ENCODE measurements at places on chromosomes 3 and 15.

GRCh38 chr3:46925585-46925934 lies 48.0 kb downstream of the PTH1R start:
- DNase-seq: no peak

GRCh38 chr3:111595232-111595631 lies at the start of gene ZBED2:
Gene ZBED2 (minus strand): TSS chr3:111595346. CDS start chr3:111594201, 1,145 bp downstream.
- no peak for DNase-seq

DNA sequence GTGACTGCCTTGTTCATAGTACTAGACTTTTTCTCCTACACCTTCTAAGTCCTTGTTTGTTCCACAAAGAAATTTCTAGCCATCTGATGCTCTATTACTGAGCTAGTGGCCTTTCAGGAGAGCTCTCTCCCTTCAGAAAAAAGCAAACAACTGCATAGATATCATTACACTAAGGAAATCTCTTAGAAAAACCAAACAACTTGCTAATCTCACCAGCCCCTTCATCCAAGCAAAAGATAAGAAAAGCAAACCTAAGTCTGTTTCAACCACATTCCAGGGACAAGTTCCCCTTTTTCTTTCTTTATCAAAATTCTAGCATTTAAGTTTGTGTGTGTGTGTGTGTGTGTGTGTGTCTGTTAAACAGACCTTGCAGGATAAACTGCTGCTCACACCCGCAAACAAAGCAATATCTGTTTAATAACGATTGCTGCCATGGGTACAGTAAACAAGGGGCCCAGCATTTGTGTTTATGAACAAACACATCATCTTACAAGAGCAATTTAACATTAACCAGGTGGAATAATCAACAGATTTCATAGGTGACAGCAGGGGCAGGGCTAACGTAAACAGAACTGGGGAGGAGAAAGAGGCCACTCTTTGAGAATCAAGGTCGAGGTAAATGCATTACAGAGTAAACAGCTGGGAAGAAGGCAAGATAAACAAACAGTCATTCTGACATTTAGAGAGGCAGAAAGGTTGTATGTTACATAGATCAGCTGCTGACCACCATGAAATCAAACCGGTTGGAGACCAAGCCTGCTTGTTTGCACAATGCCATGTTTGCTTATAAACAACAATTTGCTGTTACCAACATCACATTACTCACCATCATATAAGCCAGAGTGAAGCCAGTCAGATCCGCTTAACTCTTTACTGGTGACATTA lies 375.1 kb downstream of the FOXP1 start:
- no peak for DNase-seq

DNA sequence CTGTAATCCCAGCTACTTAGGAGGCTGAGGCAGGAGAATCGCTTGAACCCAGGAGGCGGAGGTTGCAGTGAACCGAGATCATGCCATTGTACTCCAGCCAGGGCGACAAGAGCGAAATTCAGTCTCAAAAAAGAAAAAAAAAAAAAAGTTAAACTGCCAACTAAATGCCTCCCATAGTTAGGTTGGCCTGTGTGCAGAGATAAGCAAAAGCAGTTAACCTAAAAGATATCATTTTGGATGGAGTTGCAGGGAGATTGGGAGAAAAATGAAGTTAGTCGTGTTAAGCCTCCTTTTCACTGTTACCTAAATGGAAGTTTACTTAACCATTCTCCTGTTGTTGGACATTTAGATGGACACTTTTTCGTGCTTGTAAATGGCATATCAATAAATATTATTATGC lies 11.4 kb upstream of the FETUB start:
- no peak for DNase-seq

GRCh38 chr3:122014741-122015140 lies 7.3 kb downstream of the ILDR1 start:
- no peak for DNase-seq

DNA sequence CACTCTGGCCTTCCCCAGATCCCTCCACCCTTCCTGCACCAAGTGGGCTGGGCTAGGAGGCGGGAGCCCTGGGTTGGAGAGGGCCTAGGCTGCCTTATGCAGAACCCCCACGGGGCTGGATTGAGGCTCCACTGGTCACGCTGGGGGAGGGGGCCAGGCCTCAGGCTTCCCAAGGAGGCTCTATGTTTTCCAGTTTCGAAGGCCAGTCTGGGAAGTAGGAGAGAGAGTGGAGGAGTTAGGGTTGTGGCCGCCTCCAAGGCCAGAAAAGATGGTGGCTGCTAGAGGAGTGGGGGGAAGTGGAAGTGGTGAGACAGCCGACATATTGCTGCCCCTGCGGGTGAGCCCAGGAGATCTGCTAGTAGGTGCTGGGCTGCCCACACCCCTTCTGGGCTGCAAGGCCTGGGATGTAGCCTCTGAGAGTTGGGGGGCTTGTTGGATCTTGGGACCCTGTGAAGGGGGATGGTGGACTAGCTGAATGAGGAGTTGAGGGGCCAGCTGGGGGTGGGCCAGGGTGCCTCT lies 1.2 kb downstream of the GNAI2 start:
- no peak for DNase-seq

GRCh38 chr3:4637265-4637664 lies 144.1 kb downstream of the ITPR1 start:
- DNase-seq: no peak

DNA sequence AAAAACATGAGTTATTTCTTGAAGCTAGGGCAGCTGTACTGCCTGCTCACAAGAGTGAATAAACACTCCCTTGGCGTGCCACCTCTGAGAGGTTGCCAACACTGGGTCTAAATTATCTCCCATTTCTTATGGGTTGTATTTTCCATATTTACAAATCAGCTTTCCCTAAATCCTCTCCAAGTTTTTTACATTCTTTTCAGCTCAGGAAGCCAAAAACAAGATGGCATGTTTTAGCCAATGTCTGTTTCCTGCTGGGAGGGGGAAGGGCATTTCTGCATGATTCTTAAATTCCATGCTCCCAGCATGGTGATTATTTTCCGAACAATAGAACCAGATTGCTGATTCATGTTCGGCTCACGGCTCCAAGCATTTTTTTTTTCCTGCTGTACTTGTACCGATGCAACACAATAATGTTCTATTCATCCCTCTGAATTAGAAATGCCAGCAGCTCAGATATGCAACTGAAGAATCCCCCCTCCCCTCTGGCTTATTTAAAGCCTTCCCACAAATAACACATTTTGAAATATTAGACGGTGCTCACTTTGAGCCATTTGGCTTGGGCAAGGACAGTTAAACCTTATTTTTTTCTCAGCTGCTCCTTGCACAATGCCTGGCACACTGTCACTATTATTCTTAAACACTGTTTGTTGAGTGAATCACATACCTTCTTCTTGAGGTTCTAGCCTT lies 252.5 kb downstream of the THRB start:
- DNase-seq: no peak

DNA sequence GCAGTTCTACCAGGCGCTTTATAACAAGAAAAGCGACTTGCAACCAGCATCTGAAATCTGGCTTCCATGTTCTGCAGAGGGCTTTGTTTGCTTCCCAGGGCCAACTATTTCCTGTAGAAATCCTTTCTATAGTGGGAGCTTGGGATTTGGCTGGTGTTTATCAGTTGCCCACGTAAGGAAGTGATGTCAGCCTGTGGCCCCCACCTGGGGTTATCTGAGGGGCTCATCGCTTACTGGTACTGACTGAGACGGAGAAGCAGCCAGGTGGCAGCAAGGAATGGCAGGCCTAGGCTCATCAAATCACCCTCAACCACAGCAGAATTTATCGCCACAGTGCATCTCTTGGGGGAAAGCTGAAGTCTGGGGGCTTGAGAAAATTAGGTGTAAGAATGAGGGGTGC lies 14.6 kb upstream of the CCR9 start:
- DNase-seq: no peak

- DNase-seq: no peak
Observed at GRCh38 chr3:63086190-63086589, 191.9 kb upstream of the SYNPR start.

- DNase-seq: no peak
Observed at GRCh38 chr3:142963516-142964448, at the start of gene PAQR9. Gene PAQR9 (minus strand): TSS chr3:142963674. CDS start chr3:142963336, 338 bp downstream.

GRCh38 chr15:87760547-87761314 lies 495.8 kb downstream of the NTRK3 start:
- DNase-seq: no peak

GRCh38 chr15:73017987-73018386 lies 34.3 kb upstream of the NEO1 start:
- DNase-seq: no peak

DNA sequence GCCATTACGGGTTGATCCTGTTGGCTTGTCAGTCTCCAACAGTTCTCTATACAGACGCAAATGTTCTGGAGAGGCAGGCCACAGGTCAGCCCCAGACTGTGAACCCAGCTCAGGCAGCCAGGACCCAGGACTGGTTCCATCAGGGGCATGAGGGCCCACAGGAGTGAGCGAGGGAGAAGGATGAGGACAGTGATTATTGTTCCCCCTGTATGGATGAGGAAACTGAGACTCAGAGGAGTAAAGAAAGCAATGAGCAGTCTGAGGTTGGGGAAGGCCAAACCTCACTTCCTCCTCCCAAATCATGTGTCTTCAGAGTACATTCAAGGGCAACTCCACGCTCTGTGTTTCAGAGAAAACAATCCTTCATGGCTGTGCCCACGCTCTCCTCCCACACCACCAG lies 121.9 kb downstream of the RPLP1 start:
- no peak for DNase-seq

DNA sequence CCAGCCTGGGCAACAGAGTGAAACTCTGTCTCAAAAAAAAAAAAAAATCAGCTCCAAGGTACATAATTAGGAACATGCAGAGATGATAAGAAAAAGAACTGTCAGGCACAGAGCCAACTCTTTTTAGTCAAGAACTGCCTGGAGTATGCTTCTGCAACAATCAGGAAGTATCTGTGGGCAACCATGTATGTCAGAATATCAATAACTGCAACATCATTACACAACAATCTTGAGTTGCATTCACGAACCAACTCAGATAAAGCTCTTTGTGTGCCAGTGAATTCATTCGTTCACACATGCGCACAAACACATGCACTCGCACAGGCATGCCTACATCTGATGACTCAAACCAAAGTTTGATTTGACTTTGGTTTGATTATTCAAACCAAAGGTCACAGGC lies 32.1 kb downstream of the EFHB start:
- DNase-seq: no peak

GRCh38 chr3:188296761-188297612 lies 143.0 kb downstream of the LPP start:
- DNase-seq: no peak

GRCh38 chr3:195212749-195213375 lies 58.1 kb downstream of the XXYLT1 start:
- no peak for DNase-seq

- no peak for DNase-seq
Observed at GRCh38 chr3:45910892-45911291, 24.5 kb downstream of the CCR9 start.

DNA sequence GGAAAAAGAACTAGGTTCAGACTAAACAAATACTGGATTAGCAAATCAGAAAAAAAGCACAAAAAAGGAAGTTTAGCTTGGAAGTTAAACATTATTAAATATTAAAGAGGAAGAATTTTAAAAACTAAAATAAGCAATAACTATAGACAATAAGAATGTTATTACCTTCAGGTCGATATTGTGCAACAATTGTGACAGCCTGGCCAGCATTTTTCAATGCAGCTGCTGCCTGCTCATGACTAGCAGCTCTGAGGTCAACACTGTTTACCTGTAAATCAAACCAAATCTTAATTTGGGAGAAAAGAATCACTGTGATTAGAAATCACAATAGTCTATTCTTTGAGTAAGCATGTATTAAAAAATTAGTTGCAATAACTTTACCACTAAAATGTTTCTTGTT lies 75.1 kb upstream of the MELTF start:
- no peak for DNase-seq

GRCh38 chr15:51634591-51635198 lies 12.1 kb upstream of the DMXL2 start:
- no peak for DNase-seq

DNA sequence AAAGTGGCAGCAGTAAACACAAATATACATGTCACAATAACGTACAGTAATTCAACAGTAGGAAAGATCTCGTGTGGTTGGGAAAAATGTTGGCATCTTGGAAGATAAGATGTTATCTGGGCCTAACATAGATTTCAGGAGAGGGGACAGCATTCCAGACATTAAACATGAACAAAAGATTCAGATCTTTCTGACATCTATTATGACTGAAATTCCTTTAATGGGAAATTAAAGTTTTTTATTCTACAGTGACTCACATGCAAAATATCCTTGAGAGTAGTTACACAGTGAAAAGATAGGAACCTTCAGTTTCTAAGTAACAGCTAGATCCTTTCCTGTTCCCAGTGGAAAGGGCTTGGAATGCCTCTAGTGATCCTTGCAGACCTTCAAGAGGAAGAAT lies 9.2 kb downstream of the NDUFB5 start:
- DNase-seq: no peak

DNA sequence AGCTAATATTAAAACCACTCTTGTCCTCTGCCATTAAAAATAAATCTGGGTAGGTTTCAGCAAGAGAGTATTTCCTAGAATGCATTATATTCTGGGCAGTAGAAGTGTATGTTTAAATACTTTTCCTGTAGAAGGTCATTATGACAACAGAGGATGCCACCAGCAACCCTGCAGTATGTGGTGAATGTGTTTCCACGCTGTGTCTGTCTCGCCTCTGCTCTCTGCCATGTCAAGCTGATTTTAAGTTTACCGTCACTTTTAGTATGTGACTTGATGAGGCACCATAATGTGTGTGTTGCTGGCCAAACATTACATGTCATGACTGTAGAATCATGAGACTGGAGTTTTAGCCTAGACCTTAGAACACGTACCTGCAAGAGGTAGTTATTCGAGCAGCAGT lies 211.2 kb downstream of the LPP start:
- no peak for DNase-seq

DNA sequence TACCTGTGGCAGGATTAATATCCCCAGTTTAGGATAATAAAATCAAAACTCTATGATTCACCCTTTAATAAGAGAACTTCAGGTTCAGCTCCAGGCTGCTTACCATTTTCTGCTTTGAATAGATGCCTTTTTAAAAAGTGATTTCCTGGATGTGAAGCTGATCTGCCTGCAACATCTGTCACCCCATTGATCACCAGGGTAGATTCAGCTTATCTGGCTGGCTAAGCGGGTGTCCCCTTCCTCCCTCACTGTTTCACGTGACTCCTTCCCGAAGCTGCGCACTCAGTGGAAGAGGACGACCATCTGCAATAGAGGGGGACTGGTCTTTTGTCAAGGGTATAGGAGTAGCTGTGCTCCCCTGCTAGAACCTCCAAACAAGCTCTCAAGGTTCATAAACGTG lies 128.1 kb downstream of the IL1RAP start:
- no peak for DNase-seq

GRCh38 chr15:83053151-83053550 lies 13.9 kb downstream of the BTBD1 start:
- no peak for DNase-seq

- DNase-seq: no peak
Observed at GRCh38 chr3:185680231-185680630, 94.1 kb downstream of the SENP2 start.

- DNase-seq: no peak
Observed at GRCh38 chr3:188701485-188701969, 470.2 kb upstream of the TPRG1 start.

DNA sequence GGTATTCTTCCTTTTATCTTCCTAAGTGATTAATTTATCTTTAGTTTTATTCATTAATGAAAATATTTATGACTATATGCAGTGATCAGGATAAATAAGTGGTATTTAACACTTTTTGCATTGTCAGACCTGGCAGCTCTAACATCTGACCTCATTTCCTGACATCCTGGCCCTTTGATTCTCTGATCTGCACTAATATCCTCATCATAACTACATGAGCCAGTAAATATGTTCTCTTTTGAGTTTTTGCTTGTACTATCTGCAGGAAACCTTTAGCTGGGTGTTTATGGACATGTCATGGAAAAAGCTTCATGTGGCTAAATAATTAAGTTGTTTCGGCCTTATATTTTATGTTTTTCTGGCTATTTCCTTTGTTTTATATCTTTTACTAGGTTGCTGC lies 10.5 kb downstream of the NKTR start:
- no peak for DNase-seq
